ENCODE measurements at places on chromosomes 2 and 18.

GRCh38 chr18:49904871-49905555 is 91.7 kb upstream of the ACAA2 start:
- no peak for DNase-seq

- no peak for DNase-seq
These were observed 42.8 kb downstream of the ARL6IP6 start for GRCh38 chr2:152761214-152761613.

GRCh38 chr2:210461401-210461800 is 15.2 kb downstream of the LANCL1 start:
- DNase-seq: no peak

DNA sequence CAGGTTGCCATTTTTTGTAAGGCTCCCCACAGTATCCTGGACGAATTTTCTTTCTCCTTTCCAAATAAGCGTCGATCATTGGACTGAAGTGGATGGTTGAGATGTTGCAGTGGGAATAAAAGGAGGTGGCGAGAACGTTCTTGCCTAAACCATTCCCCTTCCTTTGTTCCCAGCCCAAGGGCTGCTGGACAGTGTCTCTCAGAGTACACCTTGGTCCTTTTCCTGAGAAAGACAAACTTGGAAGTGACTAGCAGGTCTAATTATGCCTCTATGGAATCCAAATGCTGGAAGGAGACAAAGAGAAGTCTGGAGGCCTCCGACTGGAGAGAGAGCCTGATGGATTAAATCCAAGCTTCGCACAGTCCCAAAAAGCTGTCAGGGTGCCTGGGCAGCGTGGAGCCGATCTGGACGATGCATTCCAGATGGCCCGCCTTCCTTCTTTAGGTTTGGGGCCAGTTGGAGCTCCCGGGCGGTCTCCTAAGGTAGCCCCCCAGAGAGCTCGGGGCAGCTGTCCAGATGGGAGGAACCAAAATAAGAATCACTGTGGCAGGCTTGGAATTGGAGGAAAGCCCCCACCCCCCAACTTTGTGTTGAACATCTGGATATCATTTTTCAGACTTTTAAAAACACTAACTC is 186.8 kb downstream of the TMEM247 start:
- DNase-seq: no peak

- peak; percentile 84 for DNase-seq
These were observed 41.4 kb downstream of the IL1R2 start for GRCh38 chr2:102033031-102033749.

- no peak for DNase-seq
These were observed 174.0 kb downstream of the ASB1 start for GRCh38 chr2:238600506-238601432.

- no peak for DNase-seq
These were observed 283.2 kb downstream of the RPRM start for GRCh38 chr2:153195342-153195741.

- no peak for DNase-seq
These were observed 15.8 kb downstream of the ZNF236 start for GRCh38 chr18:76838182-76838581.

DNA sequence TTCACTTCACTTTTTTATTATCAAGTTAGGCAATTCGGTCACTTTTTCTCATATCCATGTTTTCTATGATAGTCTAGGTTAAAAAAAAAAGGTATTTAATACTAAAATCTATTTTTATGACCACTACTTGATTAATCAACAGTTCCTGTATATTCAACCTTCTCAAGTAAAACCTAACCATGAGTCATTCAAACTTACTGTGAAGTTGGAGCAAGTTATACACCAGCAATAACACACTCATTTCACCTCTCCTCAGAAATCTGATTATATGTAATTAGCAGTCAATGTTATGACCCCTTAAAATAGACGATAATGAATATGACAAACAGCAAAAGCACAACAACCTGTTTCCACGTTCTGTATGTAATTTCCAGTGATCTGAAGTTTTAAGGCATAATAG is 35.0 kb upstream of the ADAM17 start:
- no peak for DNase-seq

DNA sequence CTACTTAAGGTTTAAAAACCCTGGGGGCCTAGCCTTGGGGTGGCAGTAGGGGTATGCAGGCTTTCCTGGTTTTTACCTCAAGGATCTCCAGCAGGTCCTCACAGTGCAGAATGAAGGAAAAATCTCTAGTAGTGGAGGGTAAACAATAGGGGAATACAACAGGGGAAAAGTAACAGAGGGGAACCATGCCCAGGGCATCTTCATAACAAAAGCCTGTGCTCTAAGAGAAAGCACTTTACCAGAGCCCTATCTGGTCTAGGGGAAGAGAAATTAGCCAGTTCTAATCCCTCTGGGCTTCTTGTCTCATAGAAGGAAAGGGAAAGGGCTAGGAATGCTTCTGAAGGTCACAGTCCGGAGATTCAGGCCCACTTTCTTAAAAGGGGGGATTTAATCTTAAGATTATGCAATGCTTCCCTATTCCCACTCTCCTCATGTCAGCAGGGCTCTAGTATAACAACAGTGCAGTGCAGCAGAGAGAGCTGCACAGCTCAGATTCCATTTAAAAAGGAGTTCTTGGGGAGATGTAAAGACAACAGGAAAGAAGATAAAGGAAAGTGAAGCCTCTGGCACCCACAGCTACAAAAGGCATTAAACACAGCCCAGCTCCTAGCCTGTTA is 149.0 kb upstream of the CYP1B1 start:
- DNase-seq: no peak

DNA sequence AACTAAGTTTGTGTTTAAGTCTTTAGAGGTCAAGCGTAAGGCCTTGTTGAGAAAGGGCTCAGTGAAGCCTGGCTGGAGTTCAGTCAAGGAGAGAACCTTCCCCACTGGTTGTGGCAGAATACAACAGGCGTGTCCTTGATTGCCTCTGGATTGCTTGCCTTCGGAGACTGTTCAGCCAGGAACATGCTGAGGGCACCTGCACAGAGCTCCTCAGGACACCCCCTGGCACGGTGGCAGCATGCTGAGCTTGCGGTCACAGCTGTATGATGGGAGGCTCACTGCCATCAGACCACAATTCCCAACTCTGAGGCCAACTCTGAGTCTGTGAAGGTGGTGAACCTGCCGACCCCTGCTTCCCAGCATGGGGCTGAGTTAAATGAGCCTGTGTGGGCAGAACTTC is 130.0 kb downstream of the LPIN1 start:
- DNase-seq: no peak

GRCh38 chr2:148909114-148909513 is 34.1 kb downstream of the KIF5C start:
- DNase-seq: no peak

GRCh38 chr2:19800796-19801195 is 101.0 kb downstream of the TTC32 start:
- no peak for DNase-seq

DNA sequence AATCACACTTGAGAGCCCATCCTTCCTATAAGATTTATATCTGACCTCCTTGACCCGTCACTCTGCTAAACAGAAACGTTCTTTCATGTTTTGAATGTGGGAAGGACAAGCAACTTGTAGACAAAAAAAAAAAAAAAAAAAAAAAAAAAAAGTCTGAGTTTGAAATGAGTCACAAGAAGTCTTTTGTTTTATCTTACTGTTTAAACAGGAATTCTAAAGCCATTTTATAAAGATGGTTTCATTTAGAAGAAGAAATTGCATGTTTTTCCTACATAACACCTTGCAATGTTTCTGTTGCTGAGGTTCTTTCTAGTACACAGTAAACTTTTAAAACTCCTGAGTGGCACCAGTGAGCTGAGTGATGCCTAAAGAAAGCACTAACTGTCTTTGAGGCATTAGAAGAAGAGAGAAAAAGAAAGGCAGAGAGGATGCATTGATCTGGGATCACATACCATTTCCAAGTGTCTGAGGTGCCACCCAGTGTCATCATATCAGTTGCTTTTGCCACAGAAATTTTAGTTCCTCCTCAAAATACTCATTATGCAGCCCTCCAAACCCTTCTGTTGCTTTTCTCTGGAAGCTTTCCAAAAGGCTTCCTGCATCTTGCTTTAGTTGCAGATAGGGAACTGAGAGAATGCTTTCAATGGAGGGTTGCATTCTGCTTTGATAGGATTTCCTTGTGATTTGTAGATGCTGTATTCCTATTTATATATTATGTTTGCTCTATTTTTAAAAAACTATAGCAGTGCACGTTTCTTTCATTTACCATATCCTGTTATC is 69.1 kb downstream of the ACVR2A start:
- no peak for DNase-seq

- peak; percentile 72 for DNase-seq
These were observed 147.8 kb upstream of the ERBB4 start for GRCh38 chr2:212686285-212686895.

- DNase-seq: no peak
These were observed 79.0 kb downstream of the SLC66A3 start for GRCh38 chr2:11234309-11234708.

- DNase-seq: no peak
These were observed 90.1 kb downstream of the MALT1 start for GRCh38 chr18:58761241-58761969.

DNA sequence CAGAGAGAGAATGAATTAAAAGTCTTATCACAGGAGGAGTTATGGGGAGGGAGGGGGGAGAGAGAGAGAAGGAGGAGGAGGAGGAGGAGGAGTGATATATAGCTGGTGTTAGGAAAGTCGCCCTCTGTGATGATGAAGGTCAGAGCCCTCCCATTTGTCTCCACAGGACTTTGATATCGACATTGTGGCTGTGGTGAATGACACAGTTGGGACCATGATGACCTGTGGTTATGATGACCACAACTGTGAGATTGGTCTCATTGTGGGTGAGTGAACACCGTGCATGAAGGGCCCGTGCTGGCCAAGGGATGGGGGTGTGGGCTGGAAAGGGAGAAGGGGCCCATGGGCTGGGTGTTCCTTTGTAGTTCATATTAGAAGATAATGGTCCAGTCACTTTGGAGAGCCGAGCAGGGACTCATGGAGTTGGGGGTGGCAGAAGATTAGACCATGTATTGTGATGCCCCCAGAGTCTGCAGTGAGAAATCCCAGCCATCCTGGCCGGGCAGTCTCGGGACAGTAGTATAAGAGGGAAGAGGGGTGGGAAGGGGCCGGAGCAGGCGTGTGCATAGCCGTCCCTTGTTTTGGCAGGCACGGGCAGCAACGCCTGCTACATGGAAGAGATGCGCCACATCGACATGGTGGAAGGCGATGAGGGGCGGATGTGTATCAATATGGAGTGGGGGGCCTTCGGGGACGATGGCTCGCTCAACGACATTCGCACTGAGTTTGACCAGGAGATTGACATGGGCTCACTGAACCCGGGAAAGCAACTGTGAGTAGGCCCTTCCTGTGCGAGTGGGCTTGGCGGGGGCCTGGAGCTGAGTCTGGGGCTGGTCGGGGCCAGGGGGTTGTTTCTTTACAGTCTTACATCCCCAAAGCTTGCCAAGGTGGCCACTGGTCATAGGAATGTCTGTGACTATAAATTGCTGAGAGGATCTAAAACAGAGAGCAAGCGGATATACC is 40.0 kb downstream of the HK2 start:
- no peak for DNase-seq

GRCh38 chr2:149899390-149899789 is 311.8 kb upstream of the MMADHC start:
- no peak for DNase-seq

DNA sequence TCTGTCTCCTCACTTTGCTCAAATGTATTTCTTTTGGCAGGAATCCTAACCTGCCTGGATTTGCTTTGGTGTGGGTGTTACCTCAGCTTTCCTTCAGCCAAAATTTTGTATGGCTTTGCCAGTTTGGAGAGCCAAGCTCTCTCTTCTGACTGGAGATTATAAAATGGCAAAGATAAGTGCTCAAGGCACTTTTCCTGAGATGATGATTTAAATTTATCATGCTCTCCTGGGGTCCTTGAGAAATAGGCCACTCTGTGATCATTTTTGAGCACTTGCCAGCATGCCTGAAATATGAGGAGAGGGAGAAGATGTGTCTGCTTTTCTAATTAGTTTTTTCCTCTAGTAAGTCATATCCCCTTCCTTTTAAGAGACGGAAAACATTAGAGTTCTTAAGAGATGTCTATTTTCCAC is 683.0 kb downstream of the SLC4A3 start:
- no peak for DNase-seq

DNA sequence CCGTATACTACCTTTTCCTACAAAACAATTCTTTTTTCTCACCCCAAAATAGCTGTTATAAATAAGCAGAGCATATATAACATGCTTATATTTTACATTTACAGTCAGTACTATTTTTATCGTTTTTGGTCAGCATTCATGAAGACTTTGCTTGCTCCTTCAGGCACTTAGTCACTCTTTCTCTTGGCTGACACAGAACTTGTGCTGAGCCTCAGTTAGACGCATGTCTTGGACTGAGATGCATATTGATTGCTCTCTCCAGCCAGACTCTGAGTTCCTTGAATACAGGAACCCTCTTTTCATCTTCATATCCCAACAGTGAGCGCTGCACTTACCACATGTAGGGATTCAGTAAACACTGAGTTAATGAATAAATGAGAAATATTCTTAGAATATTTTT is 158.3 kb downstream of the RTN4 start:
- no peak for DNase-seq

- no peak for DNase-seq
These were observed 72.3 kb downstream of the SMAD7 start for GRCh38 chr18:48878471-48878870.

- no peak for DNase-seq
These were observed 998.0 kb upstream of the CDH2 start for GRCh38 chr18:29174891-29175290.

GRCh38 chr18:43013486-43013885 is 102.0 kb downstream of the RIT2 start:
- peak; percentile 49 for DNase-seq

DNA sequence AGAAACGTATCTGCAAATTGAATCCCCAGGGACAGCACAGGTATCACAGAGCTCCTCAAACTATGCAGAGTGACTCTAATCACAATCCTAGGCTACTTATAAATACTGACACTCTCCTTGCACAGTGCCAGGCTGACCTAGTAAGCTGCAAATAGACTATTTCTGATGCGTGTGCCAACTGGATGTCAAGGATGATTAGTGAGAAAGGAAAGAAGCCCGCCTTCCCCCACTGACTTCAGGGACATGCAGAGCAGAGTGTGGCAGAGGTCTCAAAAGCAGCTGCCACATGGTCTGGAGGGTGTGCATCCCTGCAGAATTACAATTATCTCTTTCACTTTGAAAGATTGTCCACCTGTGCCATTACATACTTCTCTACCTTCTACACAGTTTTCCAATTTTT is 235.6 kb downstream of the CPS1 start:
- no peak for DNase-seq

- no peak for DNase-seq
These were observed 13.1 kb downstream of the CLEC4F start for GRCh38 chr2:70807102-70807827.

GRCh38 chr2:144210076-144210475 is 309.8 kb downstream of the ZEB2 start:
- no peak for DNase-seq

DNA sequence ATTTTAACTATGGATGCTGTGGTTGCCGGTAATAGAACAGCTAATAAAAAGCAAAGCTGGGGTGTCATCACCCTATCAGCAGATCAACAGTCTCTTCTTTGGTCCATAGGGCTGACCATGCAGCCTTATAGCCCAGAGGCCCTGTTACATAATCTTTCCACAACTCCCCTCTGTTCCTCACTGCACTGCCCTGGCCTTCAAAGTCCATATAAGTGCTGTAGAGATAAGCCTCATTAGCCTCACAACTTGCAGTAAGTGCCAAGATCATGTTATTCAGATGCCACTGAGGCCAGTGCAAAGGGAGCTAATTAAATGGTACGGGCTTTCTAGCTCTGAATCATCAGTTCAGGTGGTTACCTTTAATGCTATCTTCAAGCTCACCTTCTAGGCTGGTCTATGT is 89.7 kb upstream of the CXCR4 start:
- DNase-seq: no peak
